ENCODE measurements at places on chromosomes 1 and 21.

DNA sequence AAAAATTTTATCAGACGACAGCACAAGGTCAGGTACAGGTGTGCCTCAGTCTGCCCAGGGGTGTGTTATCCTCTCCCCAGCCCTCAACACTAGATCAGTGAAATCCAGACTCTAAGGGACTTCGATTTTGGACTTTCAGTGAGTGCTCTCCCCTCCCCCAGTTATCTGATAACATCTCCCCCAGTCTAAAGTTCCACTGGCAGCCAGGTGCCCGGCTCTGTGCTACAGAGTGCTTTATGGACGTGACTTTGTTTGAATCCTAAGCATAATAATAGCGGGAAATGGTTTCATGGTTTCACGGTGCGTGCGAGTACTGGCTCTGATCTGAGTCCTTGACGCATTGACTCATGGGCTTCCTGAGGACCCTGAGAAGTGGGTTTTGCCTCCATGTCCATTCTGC, 3.2 kb downstream of the SPSB1 start:
- DNase-seq: no peak

GRCh38 chr1:201254625-201255478, 28.5 kb upstream of the PKP1 start:
- DNase-seq: peak; percentile 27

GRCh38 chr1:210505601-210506496, 177.1 kb downstream of the HHAT start:
- DNase-seq: no peak

- DNase-seq: no peak
These were observed 20.9 kb downstream of the FGGY start for GRCh38 chr1:59317780-59318179.

DNA sequence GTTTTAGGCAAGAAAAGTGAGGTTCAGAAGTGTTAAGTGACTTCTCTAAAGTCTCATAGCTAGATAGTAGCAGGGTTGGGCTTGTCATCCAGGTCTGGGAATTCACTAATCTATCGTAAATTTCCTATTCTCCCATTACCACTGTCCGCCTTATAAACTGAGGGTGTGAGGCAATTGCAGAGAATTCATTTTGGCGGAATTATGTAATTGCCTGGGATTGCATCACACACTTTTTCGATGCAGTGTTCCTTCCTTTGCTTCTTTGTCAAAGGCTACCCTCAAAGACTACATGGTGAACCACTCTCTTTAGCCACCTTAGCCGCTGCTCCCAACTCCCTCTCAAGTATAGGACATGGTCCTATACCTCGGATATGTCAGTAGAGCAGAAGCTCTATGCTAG, 19.1 kb downstream of the SELP start:
- no peak for DNase-seq
